ENCODE measurements at places on chromosomes 11 and 22.

DNA sequence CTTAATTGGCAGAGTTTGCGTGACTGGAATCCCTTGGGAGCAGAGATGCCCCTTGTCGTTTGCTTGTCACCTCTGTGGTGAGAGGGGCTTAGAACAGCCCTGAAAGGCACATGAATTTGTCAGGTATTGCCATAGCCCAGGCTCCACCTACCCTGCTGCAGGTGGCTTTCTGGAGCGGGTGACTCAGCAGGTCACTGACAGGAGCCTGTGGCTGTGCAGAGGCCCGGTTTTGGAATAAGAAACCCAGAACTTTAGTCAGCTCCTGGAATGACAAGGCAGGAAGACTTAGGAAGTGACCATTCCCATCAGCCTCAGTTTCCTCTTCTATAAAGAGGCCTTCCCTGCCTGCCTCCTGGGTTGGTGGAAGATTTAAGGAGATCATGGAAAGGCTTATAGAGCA is 539.7 kb downstream of the INSC start:
- DNase-seq = no peak

DNA sequence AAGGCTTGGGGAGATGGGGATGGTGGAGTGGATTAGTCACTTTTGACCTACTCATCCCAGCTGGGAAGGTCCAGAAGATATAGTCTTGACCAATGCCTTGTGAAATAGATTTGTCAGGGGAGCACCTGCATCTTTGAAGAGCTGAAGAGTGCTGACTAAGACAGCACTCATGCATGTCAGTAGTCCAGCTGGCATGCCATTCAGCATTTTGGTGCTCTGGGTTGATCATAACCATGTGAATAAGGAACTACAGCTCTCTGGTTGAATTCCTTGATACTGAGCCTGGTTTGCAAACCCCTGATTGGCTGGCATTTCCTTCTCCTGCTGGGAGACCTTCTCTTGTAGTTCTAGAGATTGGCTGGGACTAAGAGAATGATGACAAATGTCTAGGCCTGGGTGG is 106.8 kb upstream of the ALX4 start:
- no peak for DNase-seq

DNA sequence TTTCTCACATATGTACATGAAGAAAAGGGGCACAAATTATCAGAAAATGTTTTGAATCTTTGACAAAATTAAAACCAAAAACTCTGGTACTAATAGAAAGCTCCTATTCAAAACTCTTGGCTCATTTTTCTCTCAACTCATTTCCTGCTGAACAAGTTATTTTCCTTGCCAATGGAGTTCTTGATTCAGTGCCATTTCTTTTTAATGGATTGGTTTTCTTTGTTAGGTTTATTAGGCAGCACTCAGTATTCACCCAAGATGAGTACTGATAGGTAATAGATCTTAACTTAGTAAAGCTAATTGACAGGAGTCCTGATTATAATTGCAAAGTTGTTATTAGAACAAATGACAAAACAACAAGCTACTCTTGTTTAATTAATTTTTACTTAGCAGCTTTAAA is 279.4 kb upstream of the PDGFD start:
- no peak for DNase-seq

DNA sequence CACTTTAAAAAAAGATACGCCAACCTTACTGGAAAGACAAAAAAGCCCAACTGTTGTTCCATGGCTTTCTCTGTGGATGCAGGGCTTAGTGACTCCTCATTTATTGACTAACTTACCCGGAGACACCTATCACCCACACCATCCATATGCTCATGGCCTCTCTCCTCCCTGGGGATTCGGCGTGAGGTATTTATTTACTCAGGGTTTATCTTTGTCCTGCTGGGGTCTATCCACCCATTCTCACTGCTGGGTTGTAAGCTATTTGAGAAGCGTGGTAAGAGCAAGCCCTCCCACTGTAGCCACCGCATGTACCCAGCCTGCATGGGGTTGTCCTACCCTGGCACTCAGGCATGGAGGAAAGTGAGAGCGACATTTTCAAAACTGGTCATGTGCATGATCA is 93.6 kb downstream of the NELL1 start:
- no peak for DNase-seq

- peak; percentile 29 for DNase-seq
Measured at GRCh38 chr11:102733232-102733875, 8.6 kb upstream of the MMP8 start.

DNA sequence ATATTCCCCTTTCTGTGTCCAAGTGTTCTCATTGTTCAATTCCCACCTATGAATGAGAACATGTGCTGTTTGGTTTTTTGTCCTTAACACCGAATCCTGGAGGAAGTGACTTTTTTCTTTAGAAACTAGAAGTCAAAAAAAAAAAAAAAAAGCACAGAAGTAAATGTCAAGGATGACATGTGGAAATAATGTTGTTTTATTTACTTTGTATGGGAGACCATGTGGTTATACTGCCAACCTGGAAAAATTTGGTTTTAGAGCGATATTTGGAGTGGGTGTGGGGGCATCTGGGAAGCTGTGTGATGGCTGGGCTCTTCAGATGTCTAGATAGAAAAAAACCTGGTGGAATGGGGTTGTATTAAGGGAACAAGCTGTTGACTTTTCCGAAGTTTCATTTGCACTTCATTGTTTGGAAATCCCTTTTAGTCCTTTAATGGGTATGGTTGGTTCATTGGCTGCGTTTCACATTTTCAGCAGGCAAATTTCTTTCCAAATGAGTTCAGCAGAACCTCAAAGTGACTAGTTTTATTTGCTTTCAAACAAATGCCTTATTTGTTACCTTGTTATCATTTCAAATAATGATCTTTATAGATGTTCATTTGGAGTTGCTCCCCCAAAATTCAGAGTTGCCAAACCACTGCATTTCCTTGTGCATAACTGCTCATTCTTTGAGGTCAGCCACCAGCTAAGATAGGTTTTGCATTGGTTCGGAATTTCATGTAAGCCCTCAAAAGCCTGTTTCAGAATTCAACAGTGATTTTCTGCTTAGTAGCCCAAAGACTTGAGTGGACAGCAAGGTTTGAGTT is 508.2 kb downstream of the METTL15 start:
- no peak for DNase-seq

- no peak for DNase-seq
Measured at GRCh38 chr11:64871492-64871891, 6.9 kb downstream of the EHD1 start.

GRCh38 chr11:78350646-78351165 is 66.9 kb downstream of the GAB2 start:
- DNase-seq = no peak

DNA sequence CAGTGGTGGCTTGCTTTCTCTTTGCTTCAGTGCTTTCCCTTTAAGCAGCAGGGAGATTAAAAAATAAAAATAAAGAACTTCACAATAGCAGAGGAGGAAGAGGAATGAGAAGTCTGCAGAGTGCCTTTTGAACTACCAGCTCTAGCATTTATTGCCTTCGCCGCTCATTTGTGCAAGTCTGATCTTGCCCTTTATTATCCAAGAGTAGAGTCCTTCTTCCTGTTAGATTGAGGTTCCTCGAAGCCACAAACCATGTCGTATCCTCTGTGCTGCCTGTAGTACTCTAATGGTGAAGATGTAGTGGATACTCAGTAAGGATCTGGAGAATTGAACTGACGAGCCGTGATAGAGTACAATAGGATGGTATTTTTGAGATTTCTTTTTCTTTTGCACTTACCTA is 101.2 kb upstream of the RAG2 start:
- no peak for DNase-seq

DNA sequence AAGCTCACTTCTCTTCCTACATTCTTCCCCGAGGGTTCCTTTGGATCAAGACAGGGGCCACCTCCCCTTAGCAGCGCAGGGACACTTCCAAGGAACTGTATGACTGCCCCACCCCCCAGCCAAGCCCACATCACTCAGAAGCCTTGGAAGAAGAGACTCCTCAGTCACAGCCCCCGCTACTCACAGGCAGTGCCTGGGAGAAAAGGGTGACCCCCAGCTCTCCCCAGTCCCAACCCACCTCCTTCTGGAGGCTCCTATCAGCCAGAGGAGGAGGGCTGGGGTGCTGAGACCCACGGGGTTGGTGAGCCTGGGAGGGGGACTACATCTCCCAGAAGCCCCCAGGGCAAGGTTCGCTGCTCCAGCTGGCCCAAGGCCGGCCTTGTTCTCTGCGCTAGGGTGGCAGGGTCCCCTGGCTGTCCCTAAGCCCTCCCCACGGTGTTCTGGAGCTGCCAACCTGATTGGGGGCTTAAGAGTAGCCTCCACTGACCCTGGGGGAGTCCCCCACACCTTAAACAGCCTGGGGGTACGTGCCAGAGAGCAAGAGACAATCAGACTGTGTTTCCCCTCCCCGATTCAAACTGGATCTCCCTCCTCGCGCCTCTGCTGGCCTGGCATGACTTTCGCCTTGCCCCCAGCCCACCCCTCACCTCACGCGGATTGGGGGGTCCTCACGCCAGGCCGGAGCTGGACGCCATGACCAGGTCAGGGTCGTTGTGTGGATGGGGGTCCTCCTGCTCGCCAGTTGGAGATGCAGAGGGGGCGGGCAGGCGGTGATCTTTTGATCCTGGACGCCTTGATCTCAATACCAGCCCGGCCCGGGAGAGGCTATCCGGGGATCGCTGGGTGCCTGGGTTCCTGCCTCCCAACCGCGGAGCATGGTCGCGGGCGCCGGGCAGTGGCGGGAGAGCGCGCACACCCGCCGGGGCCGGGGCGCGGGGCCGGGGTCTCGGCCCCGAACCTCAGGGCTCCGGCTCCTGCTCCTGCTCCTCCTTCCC is 838 bp downstream of the BCL9L start:
- peak; percentile 80 for DNase-seq

DNA sequence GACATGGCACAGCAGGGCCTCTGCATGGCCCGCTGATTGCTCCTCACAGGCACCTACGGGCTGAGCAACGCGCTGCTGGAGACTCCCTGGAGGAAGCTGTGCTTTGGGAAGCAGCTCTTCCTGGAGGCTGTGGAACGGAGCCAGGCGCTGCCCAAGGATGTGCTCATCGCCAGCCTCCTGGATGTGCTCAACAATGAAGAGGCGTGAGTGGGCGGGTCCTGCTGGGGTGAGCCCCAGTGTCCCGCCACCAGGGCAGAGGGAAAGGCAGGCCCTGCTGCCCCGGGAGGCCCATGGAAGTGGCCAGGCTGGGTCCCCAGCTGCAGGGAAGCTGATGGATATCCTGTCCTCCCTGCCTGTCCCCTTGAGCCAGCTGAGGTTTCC is 18.6 kb upstream of the DGCR8 start:
- DNase-seq = no peak

DNA sequence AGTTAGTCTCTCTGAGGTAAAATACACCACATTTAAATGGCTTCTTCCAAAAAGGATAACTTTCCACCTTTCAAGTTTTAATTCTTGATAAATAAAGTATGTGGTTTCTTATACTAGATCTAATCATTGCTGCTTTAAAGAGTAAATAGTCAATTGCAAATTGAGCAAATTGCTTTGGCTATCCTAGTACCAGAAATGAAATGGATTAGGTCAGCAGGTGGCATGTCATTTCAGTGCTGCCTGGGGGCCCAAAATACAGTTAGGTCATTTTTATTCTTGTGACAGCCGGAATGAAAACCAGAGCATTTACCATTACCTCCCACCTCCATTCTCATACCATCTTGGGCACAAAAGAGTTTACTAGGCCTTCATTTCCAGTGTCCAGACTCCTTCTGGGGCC is 70.2 kb downstream of the PHF21A start:
- no peak for DNase-seq

- DNase-seq = no peak
Measured at GRCh38 chr11:6067502-6067901, 36.9 kb upstream of the OR56A1 start.

DNA sequence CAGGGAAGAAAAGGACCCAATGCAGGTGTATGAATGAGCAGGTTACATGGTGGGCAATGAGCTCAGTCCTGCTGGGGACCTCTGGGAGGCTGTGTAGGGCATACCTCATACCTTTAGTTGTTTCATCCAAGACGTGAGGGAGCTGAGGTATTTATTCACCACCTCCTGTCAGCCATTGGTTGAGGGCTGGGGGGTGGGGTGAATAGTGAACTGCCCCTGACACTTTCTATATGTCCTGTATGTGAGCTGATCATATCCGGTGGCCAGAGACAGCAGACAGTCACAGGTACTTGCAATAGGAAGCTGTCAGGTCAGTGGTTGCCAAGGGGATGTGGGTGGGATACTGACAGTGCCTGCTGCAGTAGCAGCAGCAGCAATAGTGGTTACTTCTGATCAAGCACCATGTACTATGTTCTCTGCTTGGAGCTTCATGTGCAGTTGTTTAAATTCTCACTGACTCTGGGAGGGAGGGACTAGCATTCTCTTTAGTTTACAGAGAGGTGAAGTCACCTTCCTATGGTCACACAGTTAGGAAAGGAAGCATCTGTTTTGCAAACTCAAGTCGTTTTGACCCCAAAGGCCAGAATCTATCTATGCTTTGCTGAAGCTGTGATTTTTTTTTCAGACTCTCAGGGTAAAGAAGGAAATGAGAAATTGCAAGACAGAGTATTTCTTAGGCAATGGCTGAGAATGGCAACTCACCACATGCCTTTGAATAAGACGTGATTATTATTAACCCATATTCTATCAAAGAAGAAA is 54.0 kb downstream of the MIAT start:
- DNase-seq = no peak

GRCh38 chr11:27847496-27847895 is 147.2 kb upstream of the BDNF start:
- DNase-seq = no peak

Data from stimulated activated effector memory CD8-positive, alpha-beta T cell treated with anti-CD3 and anti-CD28 coated beads, Interleukin-12 subunit alpha, Interleukin-12 subunit beta, amount 100 ng/mL, for 72 hours (primary cell).